ENCODE measurements at places on chromosomes 5 and 9.

DNA sequence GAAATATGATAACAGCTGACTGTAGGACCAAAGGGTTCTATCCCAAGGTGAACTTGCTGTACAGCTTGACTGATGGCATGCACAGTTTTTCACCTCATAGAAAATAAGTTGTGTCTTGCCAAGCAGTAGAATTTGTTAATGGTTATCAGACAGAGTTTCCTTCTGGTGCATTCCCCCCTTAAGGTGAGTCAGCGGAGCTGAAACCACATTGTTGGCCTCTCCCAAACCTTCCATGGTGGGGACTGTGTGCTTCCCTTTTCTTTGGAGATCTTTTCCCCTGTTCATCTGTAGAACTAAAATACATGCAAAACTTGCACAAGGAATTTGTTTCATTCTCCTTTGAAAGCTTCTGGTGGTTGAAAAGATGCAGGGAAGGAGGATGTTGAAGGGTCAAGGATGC lies 179.8 kb downstream of the FGF1 start:
- H3K36me3 ChIP-seq = no peaks in the 10 kb centered on the region
- no peak overlapping the region for H3K27ac ChIP-seq
- H3K4me1 ChIP-seq = peaks cover 2% of the 10 kb centered on the region
- no peak for DNase-seq
- peaks cover 3% of the 10 kb centered on the region for H3K27me3 ChIP-seq

- no peak for DNase-seq
- no peak overlapping the region for H3K4me3 ChIP-seq
- H3K36me3 ChIP-seq = peaks cover 7% of the 10 kb centered on the region
These were observed 140.9 kb downstream of the NR3C1 start for GRCh38 chr5:143262393-143263174.

DNA sequence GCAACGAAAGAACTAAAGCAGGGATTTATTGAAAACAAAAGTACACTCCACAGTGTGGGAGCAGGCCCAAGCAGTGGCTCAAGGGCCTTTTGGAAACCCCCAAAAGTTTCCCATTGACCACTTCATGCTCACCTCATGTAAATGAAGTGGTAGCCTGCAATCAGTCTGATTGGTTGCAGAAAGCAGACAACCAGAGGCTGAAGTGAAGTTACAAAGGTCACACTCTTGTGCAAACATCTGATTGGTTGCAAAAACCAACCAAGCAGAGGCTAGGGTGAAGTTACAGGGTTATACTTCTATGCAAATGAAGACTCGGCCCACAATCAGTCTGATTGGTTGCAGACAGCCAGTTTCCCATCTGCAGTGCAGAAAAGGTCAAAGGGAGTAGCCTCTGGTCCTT lies 258.0 kb downstream of the YTHDC2 start:
- no peaks in the 10 kb centered on the region for H3K4me1 ChIP-seq
- H3K4me3 ChIP-seq = no peak overlapping the region
- DNase-seq = no peak
- no peak overlapping the region for H3K27ac ChIP-seq

DNA sequence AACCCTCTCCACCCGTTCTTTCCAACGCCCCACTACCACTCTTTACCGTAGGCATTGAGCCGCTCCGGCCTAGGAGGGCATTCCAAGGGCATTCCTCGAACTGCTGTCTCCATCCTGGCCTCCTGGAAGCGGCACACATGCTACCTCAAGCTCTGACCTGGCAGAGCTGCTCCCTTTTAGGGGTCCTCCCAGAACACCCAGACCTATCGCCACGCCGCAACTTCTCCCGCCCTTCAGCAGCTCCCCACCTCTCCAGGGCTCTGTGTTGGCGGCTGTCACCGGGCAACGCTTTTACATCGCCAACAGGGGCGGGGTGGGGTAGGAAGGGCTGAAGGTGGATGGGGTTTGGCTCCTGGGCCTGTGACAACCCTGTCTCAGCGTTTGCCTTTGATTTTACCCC lies 4.6 kb upstream of the MYORG start:
- no peaks in the 10 kb centered on the region for H3K27me3 ChIP-seq
- H3K4me1 ChIP-seq = peaks cover 27% of the 10 kb centered on the region
- no peak overlapping the region for H3K27ac ChIP-seq
- no peaks in the 10 kb centered on the region for H3K36me3 ChIP-seq

GRCh38 chr5:120628156-120628555 lies 164.1 kb downstream of the PRR16 start:
- H3K36me3 ChIP-seq = no peaks in the 10 kb centered on the region
- no peak overlapping the region for H3K27ac ChIP-seq
- H3K27me3 ChIP-seq = no peaks in the 10 kb centered on the region
- no peak for DNase-seq
- no peaks in the 10 kb centered on the region for H3K4me1 ChIP-seq
- no peak overlapping the region for H3K4me3 ChIP-seq

Measured in memory B cell (primary cell).